ENCODE measurements at places on chromosomes 11 and 22. TPM values are rescaled to one million over a fixed set of nuclear protein-coding genes. Genes with fewer than 3 reads are reported as not detected.

GRCh38 chr11:77170107-77170506 lies 42.1 kb downstream of the MYO7A start:
- no peaks in the 10 kb centered on the region for H3K27me3 ChIP-seq
- H3K4me3 ChIP-seq, result no peak overlapping the region
- peaks cover 35% of the 10 kb centered on the region for H3K4me1 ChIP-seq
- DNase-seq, result no peak
- no peaks in the 10 kb centered on the region for H3K36me3 ChIP-seq
- H3K27ac ChIP-seq, result no peak overlapping the region

DNA sequence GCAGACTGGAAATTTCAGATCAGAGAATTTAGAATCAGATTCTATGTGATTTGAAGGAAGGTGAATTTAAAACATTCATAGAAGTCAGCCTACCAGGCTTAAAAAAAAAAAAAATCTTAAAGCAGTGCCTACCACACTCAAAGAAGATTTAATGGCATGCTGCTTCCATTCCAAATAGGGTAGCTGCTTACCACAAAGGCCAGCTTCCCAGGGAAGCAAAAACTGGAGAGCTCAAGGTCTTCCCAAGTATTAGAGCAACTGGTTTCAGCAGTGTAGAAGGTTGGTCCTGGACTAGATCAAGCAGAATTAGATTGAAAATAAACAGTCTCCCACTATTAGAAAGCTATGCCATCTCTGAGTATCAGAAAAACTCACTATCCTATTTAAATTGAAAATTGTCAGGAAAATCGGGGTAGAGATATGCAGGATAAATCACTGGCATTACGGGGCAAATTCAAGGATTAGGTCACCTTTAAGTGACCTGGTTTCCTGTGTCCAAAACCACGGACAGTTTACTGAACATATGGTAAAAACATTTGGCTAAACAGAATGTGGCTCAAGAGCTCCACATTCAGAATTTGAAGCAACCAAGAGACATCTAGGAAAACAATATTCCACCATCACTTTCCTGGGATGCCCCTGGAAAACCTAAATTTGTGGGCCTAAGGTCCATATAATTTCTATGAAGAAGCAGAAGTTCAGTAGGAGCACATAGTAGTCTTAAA lies 1.3 kb downstream of the C11orf42 start:
- DNase-seq, result no peak
- no peaks in the 10 kb centered on the region for H3K27me3 ChIP-seq
- no peak overlapping the region for H3K4me3 ChIP-seq
- peaks cover 37% of the 10 kb centered on the region for H3K36me3 ChIP-seq
- no peaks in the 10 kb centered on the region for H3K4me1 ChIP-seq

- no peak overlapping the region for H3K4me3 ChIP-seq
- H3K4me1 ChIP-seq, result peaks cover 4% of the 10 kb centered on the region
- H3K36me3 ChIP-seq, result no peaks in the 10 kb centered on the region
- H3K27me3 ChIP-seq, result no peaks in the 10 kb centered on the region
- peak; percentile 80 for DNase-seq
Measured at GRCh38 chr11:34585735-34586487, 35.0 kb upstream of the EHF start.

DNA sequence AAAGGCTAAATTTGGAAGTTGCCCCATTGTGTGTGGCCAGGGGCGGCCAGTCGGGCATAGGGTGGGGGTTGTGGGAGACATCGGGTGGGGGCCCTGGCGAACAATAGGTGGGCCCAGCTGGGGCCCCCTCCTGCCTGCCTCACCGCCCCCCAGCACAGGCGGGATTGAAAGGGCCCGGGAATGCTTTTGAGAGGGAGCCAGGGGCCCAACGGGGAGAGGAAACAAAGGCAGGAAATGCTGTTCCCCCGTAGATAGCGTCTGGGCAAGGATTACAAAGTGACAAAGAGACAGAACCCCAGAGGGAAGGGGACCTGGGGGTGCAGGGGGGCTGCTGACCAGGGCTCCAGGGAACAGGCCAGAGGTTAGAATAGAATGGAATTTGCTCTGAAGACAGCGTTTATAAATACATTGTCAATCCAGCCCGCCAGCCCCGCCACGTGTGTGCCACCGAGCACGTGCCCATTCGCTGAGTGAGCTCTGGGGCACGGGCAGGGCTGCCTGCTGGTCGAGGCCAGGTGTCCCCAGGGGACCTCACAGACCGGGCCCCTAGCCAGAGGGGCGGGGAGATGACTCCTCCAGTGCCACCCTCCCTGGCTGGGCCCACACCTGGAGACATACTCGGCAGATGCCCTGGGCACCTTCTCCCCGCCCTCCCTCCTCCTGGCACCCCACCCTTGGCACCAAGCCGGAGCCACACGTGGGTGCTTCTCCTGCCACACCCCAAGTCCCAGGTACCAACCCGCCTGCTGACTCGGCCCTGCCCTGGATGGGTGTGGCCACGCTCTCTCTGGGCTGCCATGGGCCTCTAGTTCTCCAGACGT lies 9.7 kb downstream of the PDGFB start:
- peaks cover 7% of the 10 kb centered on the region for H3K27me3 ChIP-seq
- peak overlapping the region; percentile 88 for H3K27ac ChIP-seq
- peak; percentile 60 for DNase-seq
- peaks cover 13% of the 10 kb centered on the region for H3K36me3 ChIP-seq

GRCh38 chr11:75480185-75481175 lies 45.3 kb downstream of the GDPD5 start:
- no peaks in the 10 kb centered on the region for H3K36me3 ChIP-seq
- no peak for DNase-seq
- no peak overlapping the region for H3K27ac ChIP-seq
- H3K4me1 ChIP-seq, result peaks cover 36% of the 10 kb centered on the region
- H3K27me3 ChIP-seq, result no peaks in the 10 kb centered on the region
- H3K4me3 ChIP-seq, result no peak overlapping the region

DNA sequence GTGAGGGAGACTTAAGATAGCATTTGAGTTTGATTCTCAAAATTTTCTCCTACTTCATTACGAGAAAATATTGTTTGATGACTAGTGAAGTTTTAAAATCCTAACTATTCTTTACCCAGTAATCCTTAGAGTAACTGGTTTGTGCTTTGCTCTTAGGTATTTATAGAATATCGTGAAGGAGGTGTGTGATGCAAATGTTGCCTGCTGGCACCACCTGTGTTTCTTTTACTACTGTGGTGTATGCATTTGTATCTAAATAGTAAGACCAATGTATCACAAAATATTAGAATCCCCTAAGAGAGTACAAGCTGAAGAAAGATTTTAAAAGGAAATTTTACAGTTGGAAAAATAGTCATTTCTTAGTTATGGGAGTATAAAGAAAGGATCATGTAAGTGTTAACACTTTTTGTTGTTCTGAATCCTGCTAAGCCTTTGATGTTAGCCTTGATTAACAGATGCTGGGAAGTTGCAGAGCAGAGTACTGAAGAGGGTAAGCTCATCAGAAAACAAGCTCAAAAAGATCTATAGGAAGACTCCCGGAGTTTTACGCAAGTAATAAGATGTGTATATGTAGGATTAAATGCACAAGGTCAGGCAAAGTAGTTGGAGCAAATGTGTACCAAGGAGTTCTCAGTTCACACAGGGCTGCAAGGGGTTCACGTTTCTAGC lies 102.2 kb upstream of the SLC6A5 start:
- no peak overlapping the region for H3K4me3 ChIP-seq
- H3K36me3 ChIP-seq, result peaks cover 3% of the 10 kb centered on the region
- H3K27ac ChIP-seq, result no peak overlapping the region

DNA sequence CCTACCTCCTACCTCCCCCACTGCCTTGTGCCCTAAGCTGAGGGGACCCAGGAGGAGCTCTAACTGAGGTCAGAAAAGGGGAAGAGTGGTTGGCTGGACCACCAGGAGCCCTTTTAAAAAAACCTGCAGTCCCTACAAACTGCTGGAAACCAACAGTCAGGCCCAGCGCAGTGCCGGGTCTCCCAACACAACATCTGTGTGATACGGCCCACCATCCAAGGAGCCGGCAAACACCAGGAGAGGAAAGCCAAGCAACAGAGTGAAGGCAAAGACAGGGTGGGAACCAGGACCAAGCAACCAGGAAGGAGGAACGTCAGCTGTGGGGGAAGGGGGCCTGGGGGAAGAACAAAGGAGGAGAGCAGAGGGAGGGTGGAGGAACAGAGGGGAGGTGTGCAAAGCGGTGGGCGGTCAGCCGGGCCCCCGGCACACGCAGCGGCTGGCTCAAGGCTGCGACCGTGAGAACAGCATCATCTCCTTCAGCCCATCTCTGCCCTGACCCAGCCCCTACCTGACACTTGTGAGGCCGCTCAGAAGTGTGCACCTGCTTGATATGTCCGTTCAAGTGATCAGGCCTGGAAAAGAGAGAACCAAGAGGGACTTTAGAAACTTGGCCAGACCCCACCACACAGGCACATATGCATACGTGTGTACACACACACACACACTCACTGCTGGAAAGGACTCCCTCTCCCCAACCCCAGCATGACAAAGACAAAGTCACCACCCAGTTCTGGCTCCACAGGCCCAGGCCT lies 3.6 kb downstream of the PATZ1 start:
- H3K36me3 ChIP-seq, result peaks cover 65% of the 10 kb centered on the region
- no peak overlapping the region for H3K4me3 ChIP-seq
- H3K27ac ChIP-seq, result no peak overlapping the region
- DNase-seq, result no peak

DNA sequence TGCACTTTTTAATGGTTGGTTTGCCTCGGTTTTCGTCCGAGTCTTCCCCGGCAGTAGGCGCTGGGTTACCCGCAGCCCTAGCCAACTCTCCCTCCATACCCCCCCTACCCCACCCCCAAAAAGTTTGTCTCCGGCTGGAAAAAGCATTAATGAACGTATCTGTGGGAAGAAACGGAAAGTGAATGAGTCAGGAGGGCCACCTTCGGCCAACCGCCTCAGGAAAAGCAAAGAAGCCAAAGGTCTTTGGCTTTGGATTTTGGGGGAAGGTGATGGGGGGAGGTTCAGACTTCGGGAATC lies 508 bp upstream of the FLI1 start:
- H3K36me3 ChIP-seq, result no peaks in the 10 kb centered on the region
- H3K4me3 ChIP-seq, result peak overlapping the region; percentile 70
- DNase-seq, result peak; percentile 86
- H3K4me1 ChIP-seq, result peaks cover 28% of the 10 kb centered on the region

- H3K27me3 ChIP-seq, result peaks cover 13% of the 10 kb centered on the region
- H3K4me1 ChIP-seq, result no peaks in the 10 kb centered on the region
Measured at GRCh38 chr11:69691463-69691862, 12.4 kb downstream of the FGF19 start.

- H3K4me3 ChIP-seq, result no peak overlapping the region
- H3K4me1 ChIP-seq, result peaks cover 91% of the 10 kb centered on the region
- H3K27ac ChIP-seq, result peak overlapping the region; percentile 91
- peaks cover 11% of the 10 kb centered on the region for H3K27me3 ChIP-seq
Measured at GRCh38 chr11:119368121-119369034, 13.1 kb downstream of the USP2 start.

GRCh38 chr11:78583889-78584288 lies 9.2 kb upstream of the NARS2 start:
- no peak overlapping the region for H3K4me3 ChIP-seq
- H3K27me3 ChIP-seq, result no peaks in the 10 kb centered on the region
- H3K27ac ChIP-seq, result no peak overlapping the region
- no peaks in the 10 kb centered on the region for H3K4me1 ChIP-seq
- no peak for DNase-seq

GRCh38 chr11:125228445-125228844 lies 63.9 kb downstream of the PKNOX2 start:
- H3K36me3 ChIP-seq, result peaks cover 4% of the 10 kb centered on the region
- H3K27me3 ChIP-seq, result no peaks in the 10 kb centered on the region
- H3K4me3 ChIP-seq, result no peak overlapping the region
- peaks cover 41% of the 10 kb centered on the region for H3K4me1 ChIP-seq
- no peak overlapping the region for H3K27ac ChIP-seq

DNA sequence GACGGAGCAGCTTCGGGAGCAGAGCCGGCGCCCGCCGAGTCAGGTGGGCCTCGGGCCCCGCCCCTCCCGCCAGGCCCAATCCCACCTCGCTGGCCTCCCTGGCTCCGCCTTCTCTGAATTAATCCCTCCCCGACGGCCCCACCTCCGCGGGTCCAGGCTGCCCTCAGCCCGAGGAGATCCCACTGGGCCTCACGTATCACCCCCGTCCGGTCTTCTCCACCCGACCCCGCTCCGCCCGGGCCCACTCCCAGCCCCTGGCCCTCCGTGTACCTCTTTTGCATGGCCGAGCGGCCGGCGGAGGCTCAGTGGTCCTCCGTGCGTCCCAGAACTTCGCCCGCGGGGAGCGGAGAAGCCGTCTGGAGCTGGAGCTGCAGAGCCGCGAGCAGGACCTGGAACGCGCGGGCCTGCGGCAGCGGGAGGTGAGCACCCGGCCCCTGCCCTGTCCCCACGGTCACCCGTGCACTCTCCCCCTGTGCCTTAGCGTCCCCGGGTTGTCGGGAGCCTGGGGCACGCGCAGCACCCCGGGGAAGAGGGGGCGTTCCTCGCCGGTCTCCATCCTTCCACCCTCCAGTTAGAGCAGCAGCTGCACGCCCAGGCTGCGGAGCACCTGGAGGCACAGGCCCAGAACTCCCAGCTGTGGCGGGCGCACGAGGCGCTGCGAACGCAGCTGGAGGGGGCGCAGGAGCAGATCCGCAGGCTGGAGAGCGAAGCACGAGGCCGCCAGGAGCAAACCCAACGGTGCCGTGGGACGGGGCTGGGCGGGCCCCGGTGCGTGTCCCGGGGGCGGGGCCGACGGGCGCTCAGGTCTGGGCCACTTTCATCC lies 2.2 kb upstream of the CD151 start:
- DNase-seq, result peak; percentile 83
- H3K4me1 ChIP-seq, result peaks cover 87% of the 10 kb centered on the region
- peaks cover 49% of the 10 kb centered on the region for H3K27me3 ChIP-seq
- peaks cover 9% of the 10 kb centered on the region for H3K36me3 ChIP-seq

DNA sequence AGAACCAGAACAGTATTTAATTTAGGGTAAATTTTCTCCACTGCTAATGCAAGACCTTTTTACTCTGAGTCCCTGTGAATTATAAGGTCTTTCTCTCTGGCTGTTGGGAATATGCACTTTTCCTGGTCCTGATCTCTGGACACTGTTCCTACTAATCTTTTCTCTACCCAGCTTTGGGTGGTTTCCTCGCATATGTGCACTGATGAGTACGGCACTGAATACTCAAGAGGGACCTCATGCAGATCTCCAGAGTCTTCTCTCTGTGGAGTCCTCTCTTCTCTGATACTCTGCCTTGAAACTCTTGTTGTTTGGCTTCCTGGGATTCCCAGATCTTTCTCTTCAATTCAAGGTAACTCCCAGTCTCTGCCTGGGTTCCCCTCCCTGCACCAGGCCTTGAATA lies 14.0 kb downstream of the KCTD14 start:
- H3K4me1 ChIP-seq, result no peaks in the 10 kb centered on the region
- no peak overlapping the region for H3K27ac ChIP-seq
- H3K36me3 ChIP-seq, result no peaks in the 10 kb centered on the region
- DNase-seq, result no peak

- no peaks in the 10 kb centered on the region for H3K4me1 ChIP-seq
- H3K36me3 ChIP-seq, result no peaks in the 10 kb centered on the region
Measured at GRCh38 chr11:2428322-2428795, 16.0 kb downstream of the TRPM5 start.

- peaks cover 2% of the 10 kb centered on the region for H3K4me1 ChIP-seq
- peak; percentile 25 for DNase-seq
- no peak overlapping the region for H3K27ac ChIP-seq
Measured at GRCh38 chr11:118338637-118339061, 3.9 kb downstream of the CD3D start.

VWCE gene
- 3.4 TPM for total RNA-seq

CSNK2A3 gene
- total RNA-seq, result 2.6 TPM

PISD gene
- 19.5 TPM for total RNA-seq

SF3A1 gene
- 23.8 TPM for total RNA-seq

TMEM86A gene
- 2.6 TPM for total RNA-seq

OR8D4 gene
- total RNA-seq, result 0.04 TPM

SCGB2A2 gene
- not detected for total RNA-seq

MUC6 gene
- total RNA-seq, result not detected

WBP2NL gene
- 1.0 TPM for total RNA-seq

RASL10A gene
- 1.5 TPM for total RNA-seq

FGF4 gene
- 5.4 TPM for total RNA-seq

PRG3 gene
- total RNA-seq, result 0.22 TPM

SCGB1C1 gene
- not detected for total RNA-seq
